ENCODE measurements at places on chromosomes 3 and 15.

- DNase-seq: no peak
These were observed 29.3 kb downstream of the BTD start for GRCh38 chr3:15630646-15631350.

- DNase-seq: no peak
These were observed at the start of gene CCDC33 for GRCh38 chr15:74235962-74236361. Gene CCDC33, plus strand, starts transcription at chr15:74236326. Its CDS starts 394 bp downstream, at chr15:74236720.

DNA sequence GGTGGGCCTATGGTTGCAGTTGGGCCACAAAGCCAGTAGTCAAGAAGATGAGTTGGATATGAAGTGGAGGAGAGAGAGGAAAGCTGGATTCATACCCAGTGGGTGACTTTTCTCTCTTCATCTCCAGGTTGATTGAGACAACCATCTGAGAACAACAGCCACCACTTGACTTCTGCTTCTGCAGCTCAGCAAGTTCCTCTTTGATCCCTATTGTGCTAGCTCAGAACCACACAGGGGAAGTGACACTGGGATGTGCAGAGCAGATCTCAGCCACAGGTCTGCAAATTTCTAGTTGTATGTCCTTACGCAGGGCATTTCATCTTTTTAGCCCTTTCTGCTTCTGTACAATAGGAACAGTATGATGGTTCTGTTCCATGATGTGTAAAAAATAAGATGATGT is 459.2 kb upstream of the ARRDC4 start:
- DNase-seq: no peak

DNA sequence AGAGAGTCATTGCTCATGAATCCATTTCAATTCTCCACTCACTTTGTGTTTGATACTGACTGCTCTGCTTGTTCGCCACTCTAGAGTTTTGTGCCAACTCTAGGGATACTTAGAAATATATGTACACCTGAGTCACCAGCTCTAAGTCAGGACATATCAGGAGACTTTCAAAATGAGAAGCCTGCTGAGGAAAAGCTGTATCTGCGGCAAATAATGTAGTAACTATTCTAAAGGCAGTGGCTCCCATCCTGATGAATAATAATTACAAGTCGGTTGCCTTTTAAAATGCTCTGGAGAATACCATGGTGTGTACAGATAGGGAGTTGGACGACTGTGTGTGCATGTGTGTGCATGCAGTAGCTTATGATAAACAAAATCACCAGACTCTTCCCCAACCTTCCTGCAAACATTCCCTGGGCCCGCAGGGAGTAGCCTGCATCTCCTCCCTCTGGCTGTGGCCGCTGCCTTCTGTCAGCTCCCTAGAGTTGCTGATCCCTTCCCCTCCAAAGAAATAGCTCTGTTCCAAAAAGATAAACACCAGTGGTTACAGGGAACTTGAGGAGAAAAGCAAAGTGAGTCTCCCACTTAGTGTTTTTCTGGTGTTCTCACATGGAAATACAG is 346.3 kb upstream of the UMPS start:
- DNase-seq: no peak

DNA sequence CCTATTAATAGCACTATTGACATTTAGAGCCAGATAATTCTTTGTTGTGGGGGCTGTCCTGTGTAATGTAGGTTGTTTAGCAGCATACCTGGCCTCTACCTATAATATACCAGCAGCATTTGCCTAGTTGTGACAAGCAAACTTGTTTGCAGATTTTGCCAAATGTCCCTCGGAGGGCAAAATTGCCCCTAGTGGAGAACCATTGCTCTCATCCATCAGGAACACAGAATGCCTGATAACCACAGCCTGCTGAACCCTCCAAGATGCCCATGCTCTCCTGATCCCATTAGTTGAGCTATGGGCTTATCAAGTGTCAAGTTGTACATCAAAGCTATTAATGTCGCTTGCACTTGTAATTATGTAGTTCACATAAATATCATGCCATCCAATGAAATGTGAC is 15.0 kb upstream of the KBTBD8 start:
- no peak for DNase-seq

- DNase-seq: no peak
These were observed 406.9 kb upstream of the ADAMTS9 start for GRCh38 chr3:65094723-65095122.

GRCh38 chr3:27022096-27022761 is 347.0 kb downstream of the NEK10 start:
- no peak for DNase-seq

GRCh38 chr3:64945171-64945729 is 257.4 kb upstream of the ADAMTS9 start:
- peak; percentile 69 for DNase-seq

DNA sequence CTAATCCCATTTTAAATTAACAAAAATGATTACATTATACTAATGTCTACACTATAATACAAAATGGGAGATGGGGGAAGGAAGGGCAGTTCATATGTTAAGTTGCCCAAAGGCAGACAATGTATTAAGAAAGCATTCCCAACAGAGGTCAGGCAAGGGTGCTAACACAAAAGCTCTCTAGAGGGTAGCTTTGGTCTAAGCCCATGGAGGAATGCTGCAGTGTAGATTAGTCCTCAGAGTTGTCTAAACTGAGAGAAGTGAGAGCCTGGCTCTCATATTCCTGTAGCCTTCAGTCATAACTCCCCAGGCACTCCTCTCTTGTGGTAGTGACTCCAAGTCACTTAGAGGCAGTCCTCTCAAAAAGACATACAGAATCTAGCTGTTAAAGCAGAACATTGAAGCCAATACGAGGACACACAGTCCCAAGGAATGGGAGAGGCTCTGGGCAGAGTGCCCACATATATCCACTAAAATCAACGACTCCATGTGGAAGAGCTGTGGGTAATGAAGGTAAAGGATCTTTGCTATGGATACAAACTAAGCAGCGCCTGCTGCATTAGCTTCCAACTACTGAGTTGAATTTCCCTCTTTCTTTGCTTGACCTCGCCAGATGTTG is 14.5 kb downstream of the NEK10 start:
- DNase-seq: no peak
